Umbilical cord (tissue), 2 donors: ENCODE measurements at places on chromosomes 13 and 19.

GRCh38 chr19:55580628-55581144, at the start of gene ZNF579:
Gene ZNF579, minus strand, starts transcription at chr19:55580848. Its CDS starts 1,209 bp downstream, at chr19:55579639.
- peak; percentile 90 for DNase-seq

- no peak for DNase-seq
Measured at GRCh38 chr19:38388349-38389100, at the start of gene SPRED3. Gene SPRED3, plus strand, starts transcription at chr19:38388697. Its CDS starts 1,606 bp downstream, at chr19:38390303.

- no peak for DNase-seq
Measured at GRCh38 chr19:30552593-30552992, 180.4 kb downstream of the ZNF536 start.

GRCh38 chr19:14758816-14759215, 19.5 kb downstream of the ADGRE2 start:
- peak; percentile 14 for DNase-seq
